ENCODE measurements at places on chromosomes 11 and 22. TPM values are rescaled to one million over a fixed set of nuclear protein-coding genes. Genes with fewer than 3 reads are reported as not detected.

GRCh38 chr11:131328843-131329242, 41.6 kb upstream of the NTM start:
- no peak for DNase-seq

GRCh38 chr11:21892736-21893564, 299.9 kb upstream of the ANO5 start:
- DNase-seq, result no peak

DNA sequence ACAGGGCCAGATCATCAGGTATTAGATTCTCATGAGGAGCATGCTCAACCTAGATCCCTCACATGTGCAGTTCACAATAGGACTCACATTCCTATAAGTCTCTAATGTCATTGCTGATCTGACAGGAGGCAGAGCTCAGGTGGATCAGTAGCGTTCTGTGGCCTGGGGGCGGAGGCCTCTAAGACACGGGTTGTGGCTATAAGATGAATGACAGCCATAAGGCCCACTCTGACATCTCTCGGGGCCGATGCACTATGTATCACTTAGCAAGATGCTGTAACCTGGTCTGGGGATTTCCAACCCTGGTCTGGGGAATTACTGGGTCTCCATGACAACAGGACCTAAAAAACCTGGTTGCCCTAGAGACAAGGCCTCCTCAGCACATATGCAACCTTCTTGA, 932.7 kb downstream of the TBC1D22A start:
- DNase-seq, result no peak

DNA sequence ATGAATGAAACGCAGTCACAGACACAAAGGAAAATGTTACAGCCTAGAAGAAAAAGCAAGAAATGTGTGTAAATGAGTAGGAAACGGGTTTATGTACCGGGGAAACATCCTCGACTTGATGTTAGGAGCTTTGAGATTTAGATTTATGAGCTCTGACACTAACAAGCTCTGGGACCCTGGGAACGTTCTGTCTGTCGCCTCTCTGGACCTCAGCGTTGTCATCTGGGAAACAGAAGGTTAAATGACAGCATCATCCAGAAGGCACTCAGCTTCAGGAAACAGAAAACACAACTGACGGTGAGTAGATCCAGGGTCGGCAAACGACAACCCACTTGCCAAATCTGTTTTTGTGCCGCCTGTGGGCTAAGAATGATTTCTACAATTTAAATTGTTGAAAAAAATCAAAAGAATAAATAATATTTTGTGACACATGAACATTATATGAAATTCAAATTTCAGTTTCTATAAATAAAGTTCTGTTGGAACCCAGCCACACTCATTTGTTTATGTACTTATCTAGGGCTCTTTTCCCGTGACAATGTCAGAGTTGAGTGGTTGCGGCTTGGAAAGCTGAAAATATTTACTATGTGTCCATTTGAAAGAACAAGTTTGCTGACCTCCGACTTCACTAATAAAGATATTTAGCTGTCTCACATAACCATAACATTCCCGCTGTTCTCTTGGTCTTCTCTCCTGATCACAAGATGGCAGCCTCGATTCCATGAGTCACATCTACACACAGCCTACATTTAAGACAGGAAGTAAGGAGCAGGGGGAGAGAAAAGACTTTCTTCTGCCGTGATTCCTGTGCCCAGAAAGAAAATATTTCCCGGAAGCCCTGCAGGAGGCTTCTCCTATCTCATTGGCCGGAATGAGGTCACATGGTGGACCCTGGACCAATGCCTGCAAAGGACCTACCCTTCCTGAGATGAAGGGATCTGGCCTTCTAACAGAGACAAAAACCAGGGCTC, 47.1 kb upstream of the SYT13 start:
- DNase-seq, result no peak

- no peak for DNase-seq
Observed at GRCh38 chr11:134429106-134429505, 17.1 kb upstream of the B3GAT1 start.

The NTM gene
- total RNA-seq, result 5.3 TPM

The CLCF1 gene
- total RNA-seq, result 44.6 TPM

The USP2 gene
- 0.63 TPM for total RNA-seq

The PANX3 gene
- total RNA-seq, result not detected

The OR51B4 gene
- total RNA-seq, result not detected

The GGTLC3 gene
- total RNA-seq, result not detected

The OR52K2 gene
- total RNA-seq, result not detected

The OR5T3 gene
- not detected for total RNA-seq

Data from epithelial cell of proximal tubule (primary cell).